CD4-positive, alpha-beta T cell treated with Interleukin-1 beta for 1 hour (primary cell): ENCODE measurements at places on chromosomes 7 and 10.

- no peak for DNase-seq
Measured at GRCh38 chr7:111126987-111127386, 36.1 kb downstream of the LRRN3 start.

- DNase-seq = no peak
Measured at GRCh38 chr7:94272821-94273583, 121.7 kb upstream of the COL1A2 start.

DNA sequence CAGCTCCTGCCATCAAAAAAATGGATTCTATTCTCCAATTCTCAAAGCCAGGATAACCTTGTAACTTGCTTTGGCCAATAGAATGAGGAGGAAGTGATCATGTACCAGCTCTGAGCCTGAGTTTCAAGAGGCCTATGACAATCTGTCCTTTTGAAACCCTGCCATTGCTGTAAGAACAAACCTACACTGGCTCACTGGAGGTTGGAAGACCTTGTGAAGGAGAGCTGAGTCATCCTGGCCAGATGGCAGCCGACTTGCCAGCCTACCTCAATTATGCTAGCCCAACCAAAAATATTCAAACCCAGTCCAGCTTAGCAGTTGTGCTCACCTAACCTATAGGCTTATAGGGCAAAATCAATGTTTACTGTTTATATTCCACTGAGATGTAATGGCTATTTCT lies 93.0 kb downstream of the HGF start:
- DNase-seq = no peak

GRCh38 chr7:81908220-81908619 lies 138.4 kb upstream of the HGF start:
- no peak for DNase-seq

DNA sequence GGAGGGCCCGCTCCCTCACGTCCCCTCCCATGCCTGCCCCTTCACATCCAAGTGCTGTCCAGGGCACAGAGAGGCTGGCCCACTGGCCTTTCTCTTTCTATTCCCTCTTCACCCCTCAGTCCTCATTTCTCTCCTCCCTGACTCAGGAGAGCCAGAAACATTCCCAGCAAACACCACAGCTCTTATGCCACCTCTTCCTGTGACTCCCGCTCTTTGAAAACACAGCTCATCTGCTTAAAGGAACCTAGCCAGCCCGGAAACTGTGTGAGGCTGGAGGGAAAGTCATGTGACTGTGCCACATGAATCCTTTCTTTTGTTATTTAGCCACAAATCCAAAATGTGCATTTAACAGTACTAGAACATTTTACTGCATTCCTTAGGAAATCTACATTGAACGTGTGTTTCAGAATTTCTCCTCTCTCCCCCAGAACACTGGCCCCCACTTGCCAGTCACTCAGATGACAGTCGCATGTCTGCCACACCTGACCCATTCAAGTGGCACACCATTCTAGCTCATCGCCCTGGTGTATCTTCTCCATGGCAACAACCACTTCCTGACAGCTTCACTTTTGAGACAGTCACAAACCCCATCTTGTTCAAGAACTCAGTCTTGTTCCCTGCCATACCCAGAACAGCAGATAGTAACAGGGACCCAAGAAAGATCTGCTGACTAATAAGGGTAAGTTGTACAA lies 42.8 kb downstream of the GRB10 start:
- peak; percentile 78 for DNase-seq

DNA sequence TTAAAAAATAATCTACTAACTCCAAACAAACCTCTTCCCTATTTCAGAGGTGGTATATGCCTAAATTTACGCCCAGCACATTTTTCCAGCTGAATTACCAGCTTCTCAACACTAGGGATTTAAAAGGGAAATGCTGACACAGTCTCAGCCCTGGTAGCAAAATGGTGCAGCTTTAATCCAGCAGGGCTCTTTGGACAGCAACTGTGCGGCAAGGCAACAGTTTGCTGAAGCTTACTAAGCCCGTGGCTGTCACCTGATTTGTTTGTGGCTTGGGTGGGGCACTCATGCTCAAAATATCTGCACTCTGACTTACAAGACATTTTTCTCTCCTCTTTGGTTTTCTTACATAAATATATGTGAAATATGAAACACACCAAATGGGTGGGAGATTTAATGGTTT lies 206.7 kb downstream of the POU6F2 start:
- DNase-seq = no peak

DNA sequence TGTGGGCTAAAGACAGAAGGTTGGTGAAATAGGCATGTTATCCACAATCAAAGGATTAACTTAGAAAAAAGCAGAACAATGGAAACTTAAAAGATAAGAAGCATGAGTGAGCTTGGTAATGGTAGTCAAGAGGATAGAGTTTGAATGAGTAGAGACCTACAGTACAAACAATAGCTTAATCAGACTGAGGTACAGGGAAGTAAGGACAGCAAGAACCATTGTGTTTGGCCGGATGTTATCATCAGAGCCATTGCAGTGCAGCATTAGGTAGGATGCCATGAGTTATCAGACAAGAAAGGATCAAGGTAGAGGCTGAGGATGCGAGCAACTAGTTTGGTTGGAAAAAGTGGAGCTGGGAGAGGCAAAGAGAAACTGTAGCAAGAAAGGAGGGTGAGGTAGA lies 353.3 kb upstream of the VSTM2A start:
- no peak for DNase-seq

DNA sequence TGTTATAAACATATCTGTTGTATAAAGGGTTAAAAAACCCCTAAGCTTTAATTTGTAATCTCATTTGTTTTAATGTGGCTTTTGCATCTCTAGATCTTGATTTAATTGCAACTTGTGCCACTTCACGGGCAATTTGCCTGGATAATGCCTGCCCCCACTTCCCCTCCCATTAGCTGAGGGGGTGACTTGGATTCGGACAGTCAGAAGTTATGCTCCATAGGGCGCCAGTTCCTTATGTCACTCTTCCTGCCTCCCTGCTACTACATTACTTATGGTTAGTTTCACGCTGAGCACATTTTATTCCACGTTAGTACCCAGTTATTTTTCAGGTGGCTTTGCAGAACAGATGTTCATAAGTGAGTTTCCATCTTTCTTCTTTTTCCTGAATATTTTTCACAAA lies 1015.2 kb upstream of the PHF14 start:
- DNase-seq = no peak

DNA sequence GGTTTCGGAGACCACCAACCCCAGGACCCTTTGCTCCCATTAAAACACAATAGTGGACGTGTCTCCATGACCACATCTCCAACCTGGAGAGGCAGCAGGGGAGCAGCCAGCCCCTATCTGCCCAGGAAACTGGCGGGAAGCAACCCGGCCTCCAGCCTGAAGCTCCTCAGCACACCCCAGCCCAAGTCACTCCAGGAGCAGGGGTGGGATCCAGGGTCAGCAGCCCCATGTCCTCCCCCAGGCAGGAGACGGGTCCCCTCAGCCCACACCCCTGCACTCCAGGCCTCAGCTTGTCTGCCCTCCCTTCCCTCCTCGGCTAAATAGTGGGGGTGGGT lies 601 bp downstream of the ADAM8 start:
- DNase-seq = no peak

DNA sequence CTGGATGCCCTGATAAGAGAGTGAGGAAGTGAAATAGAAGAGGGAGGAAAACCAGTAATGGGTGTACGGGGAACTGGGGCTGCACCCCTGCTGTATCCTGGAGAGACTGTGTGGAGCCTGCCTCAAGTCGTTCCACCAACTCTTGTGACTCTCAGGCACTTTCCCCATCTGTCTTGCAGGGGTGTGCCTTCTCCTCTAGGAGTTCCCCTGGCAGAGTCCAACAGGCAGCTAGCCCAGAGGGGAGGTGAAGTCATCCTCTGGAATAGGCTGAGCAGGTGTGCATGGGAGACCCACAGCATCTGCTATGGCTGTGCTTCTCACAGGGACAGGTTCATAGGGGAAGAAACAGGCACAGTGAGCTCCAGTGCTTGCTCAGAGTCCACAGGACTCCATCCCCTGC lies 46.8 kb downstream of the WIPF3 start:
- DNase-seq = no peak

DNA sequence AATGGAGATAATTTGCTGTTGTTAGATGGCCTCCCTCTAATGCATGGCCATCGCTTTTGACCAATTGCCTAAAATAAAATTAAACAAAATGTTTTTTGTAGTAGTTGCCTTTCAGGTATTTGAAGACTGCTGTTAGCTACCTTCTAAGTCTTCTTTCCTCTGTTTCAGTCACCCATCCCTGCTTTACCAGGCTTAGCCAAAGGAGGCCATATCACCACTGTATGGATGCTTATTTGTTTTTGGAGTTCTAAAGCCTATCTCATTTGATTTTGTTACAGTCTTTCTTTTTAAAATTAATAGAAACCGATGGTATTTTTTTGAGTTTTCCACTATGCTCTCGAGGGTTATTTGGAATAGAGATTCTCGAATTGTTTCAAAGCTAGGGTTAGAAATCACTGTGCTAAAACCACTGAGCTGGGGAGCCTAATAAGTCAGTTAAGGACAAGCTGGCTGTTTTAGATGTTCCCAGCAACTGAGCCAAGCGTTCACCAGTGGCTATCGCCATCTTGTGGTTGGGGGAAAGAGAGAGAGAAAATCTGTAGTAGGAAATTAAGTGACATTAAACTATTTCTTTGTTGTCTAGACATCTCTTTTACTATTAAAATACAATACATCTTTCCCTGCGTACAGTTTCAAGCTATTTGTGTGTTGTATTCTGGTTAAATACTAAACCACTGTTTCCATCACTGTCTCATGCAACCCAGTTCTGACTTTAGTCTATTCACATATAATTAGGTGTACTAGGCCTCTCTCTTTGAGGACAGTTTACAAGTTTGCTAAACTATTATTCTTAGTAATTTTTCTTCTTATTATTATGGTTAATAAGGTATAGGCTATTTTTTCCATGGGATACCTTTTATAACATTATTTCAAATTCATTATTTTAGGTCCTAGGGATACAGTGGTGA lies 52.2 kb downstream of the GPR158 start:
- no peak for DNase-seq

DNA sequence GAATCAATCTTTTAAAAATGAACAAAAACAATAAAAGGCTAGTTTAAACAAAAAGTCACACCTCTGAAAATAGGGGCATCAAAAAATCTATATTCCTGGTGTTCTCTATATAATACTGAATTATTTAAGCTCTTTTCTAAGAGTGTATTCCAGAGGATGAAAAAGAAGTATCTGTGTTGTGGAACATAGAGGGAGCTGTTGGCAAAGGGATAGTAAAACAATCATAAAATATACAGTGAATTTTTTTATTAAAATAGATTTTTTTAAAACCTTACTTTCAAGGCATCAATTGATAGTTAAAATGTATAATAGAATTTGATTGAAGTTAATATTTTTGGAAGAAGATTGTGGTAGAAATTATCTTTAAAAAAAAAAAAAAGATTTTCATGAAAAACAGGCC lies 1409.1 kb upstream of the CELF2 start:
- no peak for DNase-seq

- no peak for DNase-seq
Measured at GRCh38 chr10:104288355-104288754, 19.4 kb downstream of the GSTO2 start.

DNA sequence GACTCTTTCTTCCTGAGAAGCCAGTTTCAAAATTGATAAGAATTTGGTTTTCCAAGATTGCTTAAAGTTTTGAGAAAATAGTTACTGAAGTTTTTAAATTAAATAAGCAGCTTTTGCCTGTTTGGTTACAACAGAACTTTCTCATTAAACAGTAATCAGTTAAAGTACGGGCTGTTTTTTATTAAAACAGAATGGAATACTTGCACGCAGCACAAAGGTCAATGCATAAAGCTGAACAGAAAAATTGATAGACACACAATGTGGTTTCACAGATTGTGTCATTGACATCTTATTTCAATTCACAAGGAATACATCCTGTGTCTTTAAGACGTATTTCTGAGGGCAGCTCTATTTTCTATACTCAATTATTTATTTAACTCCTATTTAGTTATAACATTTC lies 192.2 kb downstream of the PRKG1 start:
- no peak for DNase-seq

GRCh38 chr7:120320218-120320961 lies 47.4 kb downstream of the KCND2 start:
- no peak for DNase-seq

- DNase-seq = no peak
Measured at GRCh38 chr7:133705596-133705995, 421.5 kb upstream of the LRGUK start.

- DNase-seq = no peak
Measured at GRCh38 chr7:51587604-51588003, 271.0 kb upstream of the COBL start.

DNA sequence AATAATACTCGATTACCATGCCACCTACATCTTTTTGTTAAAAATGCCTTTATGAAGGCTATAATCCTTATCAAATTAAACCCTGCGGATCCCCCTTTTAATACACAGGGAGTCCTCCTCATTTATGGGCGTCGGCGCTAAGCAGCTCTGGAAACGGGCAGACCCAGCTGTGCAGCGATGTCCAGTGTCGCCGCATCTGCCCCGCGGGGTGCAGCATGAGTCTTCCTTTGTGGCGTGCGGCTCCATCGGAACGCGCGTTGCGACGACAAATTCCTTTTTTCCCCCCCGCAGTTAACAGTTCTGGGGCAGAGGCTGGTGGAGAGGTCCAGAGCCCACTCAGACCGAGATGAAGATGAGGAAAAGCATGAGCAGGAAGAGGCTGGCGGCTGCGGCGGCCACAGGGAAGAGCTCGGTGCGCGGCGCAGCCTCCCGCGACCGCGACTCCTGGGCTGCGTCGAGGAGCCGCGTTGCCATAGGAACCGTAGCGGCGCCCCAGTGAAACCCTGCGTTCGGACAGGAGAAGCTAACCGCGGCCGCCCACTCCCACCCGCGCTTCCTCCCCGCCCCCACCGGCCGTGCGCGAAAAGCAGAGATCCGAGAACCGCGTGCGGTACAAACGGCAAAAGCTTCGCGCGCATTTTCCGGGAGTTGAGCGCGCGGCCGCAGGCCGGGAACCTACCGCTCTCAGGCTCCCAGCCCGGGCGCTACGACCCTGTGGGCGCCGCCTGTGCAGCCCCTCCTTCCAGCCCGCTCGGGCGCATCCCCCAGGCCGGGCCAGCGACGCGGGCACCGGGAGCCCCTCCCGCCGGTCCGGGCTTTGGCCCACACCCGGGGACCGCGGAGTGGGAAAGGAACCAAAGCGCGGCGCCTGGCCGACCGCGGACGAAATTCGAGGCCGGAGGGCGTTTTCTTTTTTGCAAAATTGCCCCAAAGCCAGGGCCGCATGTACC lies 130.6 kb downstream of the SPAG6 start:
- DNase-seq = no peak

- DNase-seq = no peak
Measured at GRCh38 chr10:123559823-123560092, 106.4 kb upstream of the GPR26 start.

- DNase-seq = no peak
Measured at GRCh38 chr10:44821290-44821689, 89.8 kb upstream of the TMEM72 start.

- no peak for DNase-seq
Measured at GRCh38 chr10:30812018-30812851, 182.7 kb upstream of the LYZL2 start.

GRCh38 chr7:81235997-81236396 lies 317.1 kb upstream of the SEMA3C start:
- no peak for DNase-seq

GRCh38 chr7:121517591-121517990 lies 121.5 kb upstream of the FAM3C start:
- DNase-seq = no peak
